ENCODE measurements at places on chromosomes 5 and 9.

- DNase-seq = no peak
These were observed 516 bp downstream of the MRPL41 start for GRCh38 chr9:137552022-137552768.

DNA sequence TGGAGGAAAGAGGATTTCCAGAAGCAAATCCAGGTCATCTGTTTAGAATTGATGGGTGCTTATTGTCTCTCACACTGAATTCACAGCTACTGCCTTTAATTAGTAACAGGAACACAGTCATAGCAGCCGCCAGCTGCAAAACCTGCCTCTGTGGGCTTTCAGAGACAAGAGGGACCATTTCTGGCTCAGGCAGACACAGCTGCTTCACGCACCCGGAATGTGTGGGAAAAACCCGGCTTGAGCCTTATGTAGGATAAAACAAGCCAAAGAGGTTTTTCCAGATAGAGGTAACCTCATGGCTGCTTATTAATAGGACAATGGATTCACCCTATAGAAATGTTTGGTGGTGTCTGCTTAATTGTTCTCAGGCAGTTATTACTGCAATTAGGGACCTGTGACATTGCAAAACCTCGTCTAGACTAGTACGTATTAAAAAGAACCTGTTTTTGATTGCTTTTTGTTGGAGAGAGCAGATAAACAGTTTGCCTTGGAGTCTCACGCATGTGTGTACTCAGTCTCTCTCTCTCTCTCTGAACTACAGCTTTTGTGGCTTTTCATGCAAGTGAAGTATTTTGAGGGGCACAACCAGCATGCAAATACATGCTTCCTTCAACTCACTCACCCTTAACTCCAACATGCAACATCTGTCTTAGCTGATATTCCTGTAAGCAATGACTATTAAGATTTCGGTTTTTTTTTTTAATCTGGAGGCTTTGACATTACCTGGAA, 302.7 kb downstream of the PLK2 start:
- no peak for DNase-seq

- peak; percentile 52 for DNase-seq
These were observed at the start of gene SPTAN1 for GRCh38 chr9:128552153-128552743. SPTAN1 (plus strand) TSS chr9:128552587; CDS start chr9:128566741, 14,154 bp downstream.

DNA sequence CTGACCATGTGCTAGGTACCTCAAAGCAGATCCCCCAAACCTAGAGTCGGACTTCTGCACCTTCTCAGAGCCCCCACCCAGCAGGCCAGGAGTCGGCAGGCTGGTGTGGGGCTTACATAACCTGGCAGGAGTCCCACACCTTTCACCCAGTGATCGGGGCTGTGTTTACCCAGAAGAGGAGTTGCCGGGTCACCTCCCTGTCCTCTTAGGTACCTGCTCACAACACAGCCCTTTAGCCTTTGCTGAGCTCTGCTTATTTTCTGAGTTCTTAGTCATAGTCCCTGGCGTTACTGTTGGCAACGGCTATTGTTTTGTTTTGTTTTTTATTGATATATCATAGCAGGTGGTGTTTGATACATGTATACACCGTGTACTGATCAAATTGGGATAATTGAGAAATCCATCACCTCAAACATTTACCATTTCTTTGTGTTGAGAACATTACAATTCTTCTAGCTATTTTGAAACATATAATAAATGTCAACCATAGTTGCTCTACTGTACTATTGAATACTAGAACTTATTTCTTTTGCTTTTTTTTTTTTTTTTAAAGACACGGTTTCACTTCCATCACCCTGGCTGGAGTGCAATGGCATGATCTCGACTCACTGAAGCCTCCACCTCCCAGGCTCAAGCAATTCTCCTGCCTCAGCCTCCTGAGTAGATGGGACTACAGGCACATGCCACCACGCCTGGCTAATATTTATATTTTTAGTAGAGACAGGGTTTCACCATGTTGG, 10.4 kb upstream of the EEIG1 start:
- no peak for DNase-seq

- DNase-seq = no peak
These were observed 32.0 kb downstream of the SMIM15 start for GRCh38 chr5:61130289-61130688.

DNA sequence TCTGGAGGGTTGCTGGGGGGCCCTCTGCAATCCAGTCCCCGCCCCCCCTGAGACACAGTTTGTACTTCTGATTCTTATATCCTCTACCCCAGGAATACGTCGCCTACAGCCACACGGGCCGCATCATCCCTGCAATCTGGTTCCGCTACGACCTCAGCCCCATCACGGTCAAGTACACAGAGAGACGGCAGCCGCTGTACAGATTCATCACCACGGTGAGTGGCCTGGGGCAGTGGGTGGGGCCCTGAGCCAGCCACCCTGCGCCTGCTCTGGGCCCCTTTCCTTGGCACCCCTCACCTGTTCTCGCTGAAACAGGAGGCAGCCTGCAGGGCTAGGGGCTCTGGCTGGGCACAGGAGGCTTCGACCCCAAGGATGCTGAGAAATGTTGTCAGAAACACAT, 24.1 kb upstream of the RPL26L1 start:
- DNase-seq = no peak

DNA sequence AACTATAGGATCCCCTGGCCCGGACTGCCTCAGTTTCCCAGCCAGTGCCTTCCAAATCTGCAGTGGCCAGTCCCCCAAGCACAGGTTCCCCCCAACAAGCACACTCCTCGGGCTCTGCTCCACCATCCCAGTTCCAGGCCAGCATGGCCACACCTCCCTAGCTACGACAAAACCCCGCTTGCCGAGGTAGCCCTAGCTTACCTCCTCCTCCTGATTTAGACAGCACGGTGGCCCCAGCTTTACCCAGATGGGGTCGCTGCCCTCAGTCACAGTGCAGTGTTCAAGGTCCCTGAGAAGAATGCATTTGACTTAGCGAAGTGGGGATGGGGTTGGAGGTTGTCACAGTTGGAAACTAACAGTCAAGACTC, 40.8 kb upstream of the GARNL3 start:
- no peak for DNase-seq
